ENCODE measurements at places on chromosomes 6 and 20.

GRCh38 chr20:44633187-44633810 lies 18.2 kb downstream of the ADA start:
- no peak for DNase-seq

DNA sequence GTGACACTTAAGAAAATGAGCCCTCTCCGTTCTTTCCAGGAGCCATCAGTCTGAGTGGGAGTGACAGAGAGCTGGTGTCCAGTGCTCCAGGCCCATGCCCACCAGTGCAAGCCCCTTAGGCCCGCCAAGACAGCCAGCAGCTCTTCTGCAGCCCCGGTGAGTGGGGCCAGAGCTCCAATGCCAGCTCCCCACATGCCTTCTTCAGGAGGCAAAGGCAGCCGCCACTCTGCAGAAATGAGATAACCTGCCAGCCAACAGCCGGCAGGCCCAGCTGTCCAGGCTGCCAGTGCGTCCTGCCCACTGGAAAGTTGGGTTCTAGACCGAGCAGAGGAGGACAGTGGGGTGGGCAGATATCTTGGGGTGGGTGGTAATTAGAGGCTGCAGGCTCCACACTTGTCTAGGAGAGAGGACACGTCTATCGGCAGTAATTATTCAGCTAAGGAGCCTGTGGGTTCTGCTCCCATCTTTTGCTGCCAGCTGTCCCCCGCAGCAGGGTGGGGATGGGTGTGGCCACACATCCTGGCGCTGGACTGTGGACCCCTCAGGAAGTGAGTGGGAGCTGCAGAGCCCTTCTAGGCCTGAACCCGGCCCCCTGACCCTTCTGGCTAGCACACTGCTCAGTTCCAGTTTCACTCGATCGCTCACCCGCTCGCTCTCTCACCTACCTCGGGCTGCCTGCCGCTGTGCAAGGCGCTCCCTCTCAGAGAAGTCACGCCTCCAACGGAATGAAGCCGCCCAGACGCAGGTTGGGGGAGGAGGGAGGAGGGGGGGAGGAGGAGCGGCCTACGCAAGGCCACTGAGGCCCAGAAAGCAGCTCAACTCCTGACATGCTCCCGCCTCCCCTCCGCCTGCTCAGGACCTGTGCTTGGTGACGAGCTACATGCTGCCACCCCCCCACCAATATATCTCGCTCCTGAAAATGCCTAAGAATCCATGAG lies 3.6 kb downstream of the GRM4 start:
- no peak for DNase-seq

DNA sequence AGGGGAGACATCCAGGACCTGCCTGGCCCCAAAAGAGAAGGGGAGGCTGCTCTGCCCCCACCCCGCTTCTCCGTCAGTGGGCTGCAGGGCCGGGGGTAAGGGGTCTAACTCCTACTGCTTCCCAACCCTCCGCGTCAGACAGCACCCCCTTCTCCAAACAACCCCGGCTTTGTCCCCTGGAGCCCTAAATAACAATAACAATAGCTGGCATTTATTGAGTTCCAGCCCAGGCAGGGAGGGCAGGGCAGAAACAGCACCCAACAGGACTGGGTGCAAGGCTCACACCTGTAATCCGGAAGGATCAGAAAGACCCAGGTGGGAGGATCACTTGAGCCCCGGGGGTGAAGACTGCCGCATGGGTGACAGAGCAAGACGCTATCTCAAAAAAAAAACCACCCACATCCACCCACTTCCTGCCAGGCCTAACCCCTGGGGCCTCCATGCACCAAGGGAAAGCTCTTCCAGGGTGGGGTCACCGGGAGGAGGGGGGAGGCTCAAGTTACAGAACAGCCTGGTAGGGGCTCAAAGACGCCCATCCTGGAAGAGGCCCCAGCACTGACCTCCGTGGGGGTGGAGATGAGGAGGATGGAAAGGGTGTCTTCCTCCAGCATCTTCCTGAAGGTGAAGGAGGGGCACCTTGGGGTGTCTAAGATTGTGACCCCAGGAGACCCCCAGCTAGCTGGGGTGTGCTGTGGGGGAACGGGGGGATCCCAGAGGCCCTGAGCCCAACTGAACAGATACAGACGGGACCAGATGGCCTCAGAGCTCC lies 1.3 kb upstream of the FNDC11 start:
- DNase-seq, result peak; percentile 26

DNA sequence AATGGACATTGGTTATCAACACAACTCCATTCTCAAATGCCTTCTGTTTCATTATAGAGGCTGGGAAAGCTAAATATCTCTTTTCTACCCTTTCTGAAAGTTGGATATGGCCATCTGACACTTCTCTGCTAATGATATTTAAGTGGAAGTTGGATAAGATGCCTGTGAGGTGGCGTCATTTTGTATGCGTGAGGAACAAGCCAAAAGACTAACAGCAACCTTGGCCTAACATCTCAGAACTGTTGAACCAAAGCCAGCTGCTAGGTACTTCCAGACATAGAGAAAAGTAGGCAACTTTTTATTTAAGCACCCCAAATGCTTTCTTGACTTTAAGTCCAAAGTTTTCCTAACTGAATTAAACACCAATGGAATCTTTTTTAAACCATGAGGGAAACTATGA lies 708.4 kb downstream of the CD109 start:
- DNase-seq, result no peak

DNA sequence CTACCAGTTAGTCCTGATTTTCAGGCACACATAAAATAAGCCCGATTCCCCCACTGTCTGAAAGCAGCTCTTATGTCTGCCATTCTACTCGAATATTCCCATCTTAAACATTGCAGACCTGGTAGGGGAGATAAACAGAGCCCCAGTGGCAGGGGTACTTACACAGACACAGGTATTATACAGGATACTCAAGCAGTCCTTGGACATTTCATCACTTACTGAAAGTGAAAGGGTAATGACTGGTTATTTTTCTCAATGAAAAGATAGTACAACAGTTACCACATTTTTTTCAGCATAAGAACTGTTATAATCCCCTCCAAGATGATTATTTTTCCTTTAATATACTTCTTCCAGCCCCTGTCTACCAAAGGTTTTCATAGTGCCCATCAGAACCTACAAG lies 37.8 kb downstream of the TRPC4AP start:
- no peak for DNase-seq
